Naive B cell (primary cell): ENCODE measurements at places on chromosomes 3 and 15.

DNA sequence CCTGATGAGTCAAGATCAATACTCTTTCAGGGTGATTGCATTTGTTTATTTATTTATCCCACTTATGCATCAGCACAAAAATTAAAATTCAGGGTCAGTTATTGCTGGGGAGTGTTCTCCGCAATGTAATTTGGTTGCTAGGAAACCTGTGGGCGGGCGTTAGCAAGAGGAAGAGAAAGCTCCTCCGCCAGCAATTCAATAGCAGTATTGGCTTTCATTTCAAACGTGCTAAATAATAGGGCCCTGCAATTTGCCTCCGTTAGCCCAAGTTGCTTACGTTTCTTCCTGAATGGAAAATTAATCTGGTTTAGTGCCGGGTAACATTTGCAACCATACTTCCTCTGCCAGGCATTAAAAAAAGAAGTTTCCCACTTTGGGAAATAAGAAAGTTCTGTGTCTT is 35.5 kb upstream of the PLCL2 start:
- peak; percentile 79 for DNase-seq

DNA sequence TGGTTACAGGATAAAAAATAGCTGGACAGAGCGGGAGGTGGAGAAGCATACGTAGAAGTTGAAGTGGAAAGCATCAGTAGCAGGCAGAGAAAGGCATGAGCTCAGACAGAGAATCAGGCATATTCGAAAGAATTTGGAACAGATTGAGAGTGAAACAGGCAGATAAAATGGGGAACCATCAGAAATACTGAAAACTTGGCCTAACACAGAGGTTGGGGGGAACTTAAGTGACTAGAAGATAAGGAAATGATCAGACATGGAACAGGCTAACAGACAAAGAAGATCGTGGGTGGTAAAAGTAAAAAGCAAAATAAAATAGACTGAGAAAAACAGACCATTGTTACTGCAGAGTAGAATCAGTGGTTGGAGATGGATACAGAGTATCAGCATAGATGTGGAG is 32.9 kb downstream of the GTF2E1 start:
- DNase-seq: no peak

DNA sequence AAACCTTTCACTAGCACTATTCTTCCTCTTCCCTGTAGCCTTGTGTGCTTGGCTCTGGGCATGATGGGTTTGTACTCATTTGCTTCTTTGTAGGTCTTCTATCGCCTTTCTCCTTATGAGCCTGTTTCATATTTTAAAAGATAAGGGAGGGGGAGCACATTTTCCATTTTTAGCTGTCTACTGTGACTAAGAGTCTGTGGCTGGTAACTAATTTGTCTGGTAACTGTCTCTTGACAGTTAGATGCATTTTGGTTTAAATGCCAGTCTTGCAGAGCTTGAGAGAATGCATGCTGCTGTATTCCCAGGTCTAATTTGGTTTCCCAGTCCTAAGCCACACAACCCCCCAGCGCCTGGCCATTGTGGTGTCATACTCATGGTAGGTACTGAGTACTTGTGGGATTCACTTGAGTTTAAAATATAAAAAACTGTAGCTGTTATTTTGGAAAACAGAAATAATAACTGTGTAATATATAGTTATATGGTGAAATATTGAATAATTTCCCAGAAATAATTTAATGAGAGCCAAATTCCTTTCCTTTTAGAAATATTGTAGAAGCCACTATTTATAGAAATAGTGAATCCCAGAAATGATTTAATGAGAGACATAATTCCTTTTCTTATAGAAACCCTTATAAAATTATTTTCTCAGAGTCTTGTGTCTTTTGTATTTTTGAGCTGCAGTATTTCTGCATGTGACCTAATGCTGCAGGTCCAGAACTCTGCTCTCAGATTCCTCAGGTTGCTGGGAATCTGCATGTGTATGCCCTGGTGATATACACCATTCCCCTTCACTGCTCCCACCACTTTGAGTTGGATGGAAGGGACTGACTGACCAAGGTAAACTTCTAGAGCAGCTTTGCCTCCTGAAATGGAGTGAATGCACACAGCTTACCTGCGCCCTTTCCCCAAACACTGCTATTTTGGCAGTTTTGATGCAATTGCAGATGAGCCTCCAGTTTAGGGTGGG is 13.9 kb upstream of the GPR171 start:
- no peak for DNase-seq

DNA sequence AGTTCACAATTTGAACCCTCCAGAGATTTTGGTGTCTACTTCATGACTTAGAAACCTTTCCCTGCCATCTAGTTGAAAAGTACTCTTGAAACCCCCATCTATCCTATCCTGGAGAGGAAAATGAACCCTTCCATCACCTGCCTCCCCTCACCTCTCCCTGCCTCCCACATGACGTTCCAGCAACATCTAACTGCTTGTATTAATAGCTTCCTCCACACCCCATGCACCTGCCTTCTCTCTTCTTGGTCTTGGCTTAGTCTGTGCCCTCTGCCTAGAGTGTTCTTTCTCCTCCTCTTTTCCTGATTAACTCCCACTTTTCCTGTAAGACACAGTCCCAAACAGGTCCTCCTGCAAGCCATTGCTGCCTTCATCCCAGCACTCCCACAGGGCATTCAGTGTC is 107.8 kb downstream of the LIPC start:
- DNase-seq: no peak

DNA sequence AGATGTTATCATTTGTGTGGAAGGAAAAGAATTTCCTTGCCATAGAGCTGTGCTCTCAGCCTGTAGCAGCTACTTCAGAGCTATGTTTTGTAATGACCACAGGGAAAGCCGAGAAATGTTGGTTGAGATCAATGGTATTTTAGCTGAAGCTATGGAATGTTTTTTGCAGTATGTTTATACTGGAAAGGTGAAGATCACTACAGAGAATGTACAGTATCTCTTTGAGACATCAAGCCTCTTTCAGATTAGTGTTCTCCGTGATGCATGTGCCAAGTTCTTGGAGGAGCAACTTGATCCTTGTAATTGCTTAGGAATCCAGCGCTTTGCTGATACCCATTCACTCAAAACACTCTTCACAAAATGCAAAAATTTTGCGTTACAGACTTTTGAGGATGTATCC is 15.1 kb downstream of the KLHL24 start:
- no peak for DNase-seq

DNA sequence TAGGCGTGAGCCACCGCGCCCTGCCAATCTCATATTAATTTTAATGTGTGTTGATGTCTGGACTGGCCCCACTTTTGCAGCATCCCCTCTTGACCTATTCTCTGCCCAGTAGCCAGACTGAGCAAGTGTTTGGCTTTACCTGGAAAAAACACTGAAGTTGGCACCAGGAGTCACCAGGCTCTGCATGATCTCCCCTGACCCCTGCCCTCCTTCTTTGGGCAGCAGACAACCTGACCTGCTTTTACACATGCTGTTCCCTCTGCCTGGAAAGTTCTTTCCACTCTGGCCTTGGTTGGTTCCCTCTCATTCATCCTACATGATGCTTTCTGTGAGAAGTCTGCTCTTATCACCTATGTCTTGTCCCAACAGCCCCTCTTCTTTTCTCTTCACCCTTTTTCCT is 67.9 kb upstream of the SLC2A2 start:
- no peak for DNase-seq

- DNase-seq: no peak
Observed at GRCh38 chr3:156594219-156594683, 39.3 kb upstream of the SSR3 start.

- DNase-seq: no peak
Observed at GRCh38 chr3:26118165-26118564, 328.3 kb downstream of the OXSM start.
